ENCODE measurements at places on chromosomes 3 and 15. TPM values are rescaled to one million over a fixed set of nuclear protein-coding genes. Genes with fewer than 3 reads are reported as not detected.

- DNase-seq: no peak
Measured at GRCh38 chr3:80297720-80298119, 529.9 kb upstream of the ROBO1 start.

- no peak for DNase-seq
Measured at GRCh38 chr15:99863550-99864198, 130.4 kb upstream of the LYSMD4 start.

- no peak for DNase-seq
Measured at GRCh38 chr3:185732782-185733181, 92.1 kb downstream of the IGF2BP2 start.

DNA sequence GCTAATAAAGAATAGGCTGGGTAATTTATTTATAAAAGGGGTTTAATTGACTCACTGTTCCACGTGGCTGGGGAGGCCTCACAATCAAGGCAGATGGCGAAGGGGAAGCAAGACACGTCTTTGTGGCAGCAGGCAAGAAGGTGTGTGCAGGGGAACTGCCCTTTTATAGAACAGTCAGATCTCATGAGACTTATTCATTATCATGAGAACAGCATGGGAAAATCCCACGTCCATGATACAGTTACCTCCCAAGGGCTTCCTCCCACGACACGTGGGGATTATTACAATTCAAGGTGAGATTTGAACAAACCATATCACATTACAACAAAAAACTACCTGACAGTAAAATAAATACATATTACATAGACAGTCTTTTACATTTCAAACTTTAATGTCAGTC lies 414.9 kb downstream of the NAALADL2 start:
- DNase-seq: peak; percentile 77

The LRRC31 gene
- total RNA-seq: 0.98 TPM

The LRRC2 gene
- not detected for total RNA-seq

Data from Caki2 (cell line).